ENCODE measurements at places on chromosomes 12 and 14.

GRCh38 chr14:54593860-54594259, 26.9 kb downstream of the SAMD4A start:
- no peak for DNase-seq

DNA sequence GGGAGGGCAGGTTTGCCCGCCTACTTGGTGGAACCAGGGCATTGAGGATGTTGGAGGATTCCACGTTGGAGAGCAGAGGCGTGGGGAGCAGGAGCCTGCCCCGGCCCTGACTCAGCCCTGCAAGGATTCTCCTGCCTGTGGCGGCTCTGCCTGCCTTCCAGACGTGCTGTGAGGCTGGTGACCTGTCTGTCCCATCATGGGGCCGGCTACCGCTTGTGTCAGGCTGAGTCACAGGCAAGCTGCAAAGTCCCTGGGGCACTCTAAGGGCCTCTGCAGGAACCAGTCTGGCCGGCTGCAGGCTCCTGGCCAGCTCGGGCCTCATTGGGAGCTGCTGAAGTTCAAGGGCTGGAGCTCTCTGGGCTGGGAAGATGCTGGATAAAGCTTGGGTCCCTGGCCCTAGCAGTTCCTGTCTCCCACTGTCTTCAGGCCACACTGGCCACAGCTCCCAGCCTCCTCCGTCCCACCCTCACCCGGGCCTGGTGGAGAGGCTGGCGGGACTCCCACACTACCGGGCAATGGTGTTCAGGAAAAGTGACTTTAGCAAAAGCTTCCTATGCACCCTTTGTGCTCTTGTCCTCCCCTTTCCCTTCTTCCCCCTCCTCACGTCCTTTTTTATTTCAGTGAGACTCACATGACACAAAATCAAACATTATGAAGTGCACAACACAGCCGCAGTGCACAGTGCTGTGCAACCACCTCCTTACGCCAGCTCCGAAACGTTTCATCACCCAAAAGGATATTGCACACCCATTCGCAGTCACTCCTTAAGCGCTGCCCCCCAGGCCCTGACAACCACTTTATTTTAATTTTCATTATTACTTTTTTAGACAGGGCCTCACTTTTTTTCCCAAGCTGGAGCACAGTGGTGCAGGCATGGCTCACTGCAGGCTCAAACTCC, 22.0 kb upstream of the ULK1 start:
- no peak for DNase-seq

DNA sequence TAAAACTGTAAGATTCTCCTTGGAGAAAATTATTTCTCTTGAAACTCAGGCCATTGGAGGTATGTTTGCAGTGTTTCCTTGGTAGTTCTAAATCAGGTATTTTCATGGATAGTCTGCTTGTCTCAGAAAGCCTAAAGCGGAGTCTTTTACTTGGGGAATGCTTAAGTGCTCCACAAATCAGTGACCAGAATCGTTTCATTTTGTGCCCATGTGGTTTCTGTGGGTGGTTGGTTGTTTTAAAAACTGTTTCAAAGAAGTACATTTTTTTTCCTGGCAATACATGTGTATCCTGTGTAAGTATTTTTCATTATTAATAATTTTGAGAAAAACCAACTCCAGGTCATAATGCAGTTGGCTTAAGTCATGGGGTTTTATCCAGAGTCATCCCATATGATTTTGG, 33.6 kb downstream of the CCDC91 start:
- DNase-seq: no peak

DNA sequence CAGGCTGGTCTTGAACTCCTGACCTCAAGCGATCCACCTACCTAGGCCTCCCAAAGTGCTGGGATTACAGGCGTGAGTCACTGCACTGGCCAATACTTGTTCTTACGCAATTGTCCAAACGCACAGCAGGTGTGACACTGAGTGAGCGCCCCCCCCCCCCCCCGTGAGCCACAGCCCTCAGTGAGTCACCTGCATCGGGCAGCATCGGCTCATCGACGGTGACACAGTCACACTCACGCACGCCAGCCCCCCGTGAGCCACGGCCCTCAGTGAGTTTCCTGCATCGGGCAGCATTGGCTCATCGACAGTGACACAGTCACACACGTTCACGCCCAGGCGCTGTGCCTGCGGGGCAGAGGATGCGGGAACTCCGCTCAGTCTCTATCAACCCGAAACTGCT, 42.5 kb downstream of the GALNT9 start:
- no peak for DNase-seq

GRCh38 chr14:54332490-54332889, 64.3 kb upstream of the CDKN3 start:
- DNase-seq: no peak

Data from NCI-H345 (cell line).